ENCODE measurements at places on chromosomes 3 and 15.

- no peak for DNase-seq
These were observed 1141.0 kb downstream of the IGSF11 start for GRCh38 chr3:117893638-117894037.

DNA sequence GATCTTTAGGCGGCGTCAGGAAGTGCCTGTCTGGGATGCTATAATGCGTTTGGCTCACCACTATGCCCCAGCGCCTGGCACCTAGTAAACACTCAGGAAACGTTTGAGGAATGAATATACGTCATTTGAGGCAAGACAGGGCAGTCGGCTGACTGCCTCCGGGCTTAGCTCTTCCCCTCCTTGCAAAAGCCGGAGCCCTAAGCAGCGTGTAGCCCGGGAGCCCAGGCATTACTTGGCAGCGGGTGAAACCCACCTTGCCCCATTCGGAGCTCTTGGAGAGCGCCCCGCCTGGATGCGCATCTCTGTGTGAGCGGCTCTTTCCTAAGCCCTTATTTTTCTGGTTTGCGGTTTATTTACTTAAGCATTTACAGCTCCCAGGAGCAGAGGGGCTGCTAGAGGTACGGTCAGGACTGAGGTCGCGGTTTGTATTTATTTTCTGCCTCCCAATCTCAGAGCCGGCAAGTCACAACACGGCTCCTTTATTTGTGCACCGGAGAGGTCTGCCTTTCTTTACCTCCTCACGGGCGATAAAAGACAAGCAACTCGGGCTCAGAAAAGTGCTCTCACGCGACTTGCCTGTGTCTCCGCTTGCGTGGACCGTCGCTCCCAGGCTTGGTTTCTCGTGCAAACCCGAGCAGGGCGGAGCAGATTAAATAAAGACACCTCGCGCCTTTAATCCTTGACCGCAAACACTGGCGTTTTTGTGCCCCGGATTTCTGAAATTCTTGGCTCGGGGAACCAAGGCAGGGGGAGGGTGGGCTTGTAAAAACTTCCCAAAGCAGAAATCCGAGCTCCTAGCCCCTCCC lies 737 bp upstream of the ITPR1 start:
- no peak for DNase-seq

DNA sequence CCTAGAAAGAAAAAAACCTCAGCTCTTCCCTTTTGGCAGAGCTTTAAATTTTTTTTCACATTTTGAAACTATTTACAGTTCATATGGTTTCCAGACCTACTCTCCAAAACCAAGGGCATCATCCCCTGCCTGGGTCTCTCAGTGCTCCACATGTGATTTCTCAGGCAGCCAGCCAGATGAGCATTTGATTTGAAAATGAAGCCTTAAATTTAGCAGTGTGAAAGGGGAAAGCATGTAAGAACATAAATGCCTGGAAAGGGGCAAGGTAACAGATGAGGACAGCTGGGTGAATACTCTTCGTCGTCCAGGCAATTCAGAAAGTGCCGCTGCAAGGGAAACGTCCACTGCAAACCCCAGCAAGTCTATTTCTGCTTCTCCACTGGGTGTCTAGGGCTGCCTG lies 94.8 kb downstream of the ATP8B4 start:
- DNase-seq = no peak

GRCh38 chr3:178492491-178492890 lies 43.7 kb upstream of the KCNMB2 start:
- DNase-seq = no peak

- DNase-seq = no peak
These were observed 127.1 kb upstream of the RBMS3 start for GRCh38 chr3:29153811-29154210.

DNA sequence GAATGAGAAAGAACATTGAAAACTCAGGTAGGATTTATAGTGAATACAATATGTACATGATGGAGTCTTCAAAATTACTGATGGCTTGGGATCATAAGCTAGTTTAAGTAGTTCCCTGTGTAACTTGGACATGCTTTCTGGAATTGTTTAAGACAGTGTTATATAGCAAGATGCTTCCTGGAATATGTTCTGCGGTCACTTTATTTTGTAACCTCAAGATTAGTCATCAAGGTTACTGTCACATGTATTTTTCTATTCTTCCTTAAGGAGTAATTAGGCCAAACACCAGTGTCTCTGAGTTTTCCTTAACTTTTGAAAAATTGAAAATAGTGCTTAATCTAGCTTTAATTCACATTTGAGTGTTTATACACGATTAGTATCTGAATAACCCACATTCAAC lies 760.3 kb upstream of the ARRDC4 start:
- no peak for DNase-seq

GRCh38 chr3:13389378-13389777 lies 30.7 kb downstream of the NUP210 start:
- DNase-seq = no peak

DNA sequence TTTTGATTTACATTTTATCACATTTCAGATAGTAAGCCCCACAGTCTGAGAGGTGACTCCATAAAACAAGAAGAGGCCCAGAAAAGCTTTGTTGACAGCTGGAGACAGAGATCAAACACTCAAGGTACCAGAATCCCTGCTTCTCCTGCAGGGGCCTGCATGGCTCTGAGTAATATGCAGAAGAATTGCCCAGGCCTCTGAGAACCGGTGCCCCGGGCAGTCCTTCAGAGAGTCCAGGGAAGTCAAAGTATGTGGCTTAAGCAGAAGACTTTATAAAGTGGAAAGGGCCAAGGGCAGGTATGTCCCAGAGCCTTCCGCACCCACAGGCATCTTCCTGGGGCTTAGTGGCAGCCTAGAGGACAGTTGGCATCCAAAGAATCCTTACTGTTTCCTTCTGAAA lies 12.8 kb downstream of the ATRIP start:
- DNase-seq = no peak

GRCh38 chr15:62757535-62757934 lies 285.0 kb upstream of the TPM1 start:
- DNase-seq = no peak

- DNase-seq = no peak
These were observed 166.7 kb upstream of the THBS1 start for GRCh38 chr15:39414201-39414600.

- DNase-seq = no peak
These were observed 96.0 kb upstream of the CLSTN2 start for GRCh38 chr3:139839014-139839413.

DNA sequence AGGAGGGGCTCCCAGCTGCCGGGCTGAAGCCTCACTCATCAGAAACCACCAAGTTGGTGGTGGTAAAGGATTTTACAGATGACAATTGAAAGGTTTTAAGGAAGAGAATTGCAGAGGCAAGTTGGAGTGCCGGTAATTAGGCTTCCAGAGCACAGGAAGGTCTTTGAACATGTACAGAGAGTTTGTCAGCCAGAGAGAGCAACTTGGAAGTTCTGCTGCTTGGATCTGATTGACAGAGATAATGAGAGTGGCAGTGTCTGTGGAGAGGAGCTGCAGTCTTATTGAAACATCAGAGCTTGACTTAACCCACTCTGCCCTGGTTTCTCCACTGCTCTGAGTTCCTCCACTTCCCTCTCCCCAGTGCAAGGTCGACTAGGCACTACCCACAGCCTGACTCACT lies 448.6 kb downstream of the EPHB1 start:
- no peak for DNase-seq

- no peak for DNase-seq
These were observed 16.8 kb downstream of the PAQR5 start for GRCh38 chr15:69315402-69316110.

DNA sequence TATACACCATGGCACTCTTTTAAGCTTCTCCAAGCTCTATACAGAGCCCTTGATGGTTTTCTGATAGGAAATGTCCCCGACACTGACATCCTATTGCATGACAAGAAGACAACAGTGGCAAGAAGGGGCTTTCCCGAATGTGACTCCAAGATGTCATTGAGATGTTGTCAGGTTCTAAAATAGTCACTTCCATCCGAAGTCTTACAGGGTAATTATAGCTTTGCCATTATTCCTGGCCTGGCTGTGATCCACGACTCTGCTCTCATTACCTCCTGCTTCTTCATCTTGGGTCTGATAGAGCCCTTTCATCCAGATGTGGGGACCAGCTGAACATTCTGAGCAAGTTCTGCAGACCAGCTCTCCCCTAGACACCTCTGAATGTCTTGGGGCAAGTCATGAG lies 40.6 kb upstream of the ADAMTS9 start:
- DNase-seq = no peak

DNA sequence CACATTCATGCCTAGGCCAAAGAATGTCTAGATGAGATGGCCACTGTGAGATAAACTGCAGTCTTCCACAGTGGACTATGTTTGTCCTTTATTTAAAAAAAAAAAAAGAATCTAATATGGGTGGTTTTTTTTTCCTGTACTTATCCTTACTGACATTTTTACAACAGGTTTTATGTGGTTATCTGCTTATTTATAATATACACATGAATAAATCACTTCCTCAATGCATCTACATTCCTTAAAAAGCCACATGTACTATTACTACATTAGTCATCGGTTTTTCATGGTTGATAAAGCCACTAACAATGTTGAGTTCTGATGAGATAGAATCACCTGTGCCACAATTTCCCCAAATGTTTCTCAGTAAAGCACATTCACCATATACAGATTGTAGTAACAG lies 341.3 kb upstream of the THBS1 start:
- DNase-seq = no peak

DNA sequence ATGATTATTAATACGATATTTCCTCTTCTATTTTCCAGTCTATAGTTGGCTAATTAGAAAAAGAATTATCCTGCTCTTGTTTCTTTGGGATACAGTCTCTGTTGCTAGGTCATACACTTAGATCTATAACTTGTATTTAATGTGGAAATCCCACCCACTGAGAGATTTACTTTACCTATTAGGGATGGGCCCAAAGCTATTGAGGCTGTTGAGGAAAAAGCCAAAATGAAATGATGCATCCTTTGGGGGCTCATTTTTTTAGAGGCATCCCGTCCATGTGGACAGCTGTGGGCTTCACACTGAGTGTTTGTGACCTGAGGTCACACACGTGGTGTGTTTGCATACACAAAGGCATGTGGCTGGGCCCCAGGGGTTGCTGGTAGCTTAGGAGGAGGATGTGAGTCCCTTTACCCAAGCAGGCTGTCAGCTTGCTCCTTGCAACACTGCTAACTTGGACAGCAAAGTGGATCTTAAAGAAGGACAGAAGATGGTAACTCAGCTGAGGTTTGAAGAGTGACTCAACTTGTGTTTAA lies 477.4 kb downstream of the AGBL1 start:
- DNase-seq = no peak

DNA sequence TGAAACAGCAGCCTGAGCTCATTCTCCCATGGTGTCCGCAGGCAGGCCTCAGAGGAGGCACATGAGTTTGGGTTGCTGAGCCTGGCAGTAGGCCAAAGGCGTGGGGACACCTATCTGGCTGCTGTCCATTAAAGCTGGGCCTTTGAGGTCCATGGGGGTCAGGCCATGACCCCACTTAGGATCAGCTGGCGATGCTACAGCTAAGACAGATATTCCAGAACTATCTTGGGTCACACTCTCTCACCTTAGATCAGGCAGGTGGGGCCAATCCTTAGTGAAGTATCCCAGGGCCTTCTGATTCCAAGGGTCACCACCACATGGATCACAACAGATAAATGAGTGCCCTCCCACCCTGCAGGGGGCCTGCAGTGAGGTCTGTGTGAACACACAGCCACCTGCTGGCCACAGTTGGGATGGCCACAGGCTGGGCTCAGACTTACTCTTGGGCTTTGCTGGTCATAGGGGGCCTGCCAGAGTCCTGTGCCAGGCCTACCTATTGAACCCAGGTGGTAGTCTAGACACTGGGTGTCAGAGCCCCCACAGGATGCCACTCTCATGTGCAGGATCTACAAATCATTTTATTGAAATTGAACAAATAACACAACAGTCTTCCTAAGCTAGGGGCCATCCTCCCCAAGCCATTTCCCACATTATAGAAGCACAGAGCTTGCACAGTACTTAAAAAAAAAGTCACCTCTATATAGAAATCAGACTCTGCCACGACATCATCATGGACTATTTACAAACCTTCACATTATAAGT lies 2.0 kb upstream of the HYAL2 start:
- no peak for DNase-seq

Measured in stimulated activated CD8-positive, alpha-beta memory T cell treated with anti-CD3 and anti-CD28 coated beads, Interleukin-7, amount 100 ng/mL, for 1 hour (primary cell).